Cerebellar nuclear complex (tissue), 1 donor: ENCODE measurements at places on chromosomes 4 and X.

DNA sequence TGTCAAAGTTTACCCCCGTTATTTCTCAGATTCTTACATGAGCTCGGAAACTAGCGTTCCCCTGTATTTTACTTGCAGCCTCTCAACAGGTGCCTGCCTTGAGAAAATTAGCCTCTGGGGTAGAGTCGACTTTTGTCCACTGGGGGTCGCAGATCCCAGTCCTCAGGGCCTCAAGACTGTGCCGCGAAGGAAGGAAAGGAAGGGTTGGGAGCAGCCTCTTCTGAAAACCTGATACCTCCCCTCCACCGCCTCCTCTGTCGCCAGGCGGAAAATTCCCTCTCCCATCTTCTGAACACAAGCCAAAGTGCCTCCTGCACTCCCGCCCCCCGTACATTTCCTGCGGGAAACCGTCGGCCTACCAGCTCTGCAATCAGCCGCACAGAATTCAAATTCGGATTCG lies 44.4 kb upstream of the TMSB15B start:
- peak; percentile 2 for DNase-seq

GRCh38 chr4:89299153-89299791 lies 8.3 kb downstream of the GPRIN3 start:
- DNase-seq, result peak; percentile 59

GRCh38 chrX:47815901-47816845 lies 20.5 kb upstream of the ZNF81 start:
- DNase-seq, result no peak

DNA sequence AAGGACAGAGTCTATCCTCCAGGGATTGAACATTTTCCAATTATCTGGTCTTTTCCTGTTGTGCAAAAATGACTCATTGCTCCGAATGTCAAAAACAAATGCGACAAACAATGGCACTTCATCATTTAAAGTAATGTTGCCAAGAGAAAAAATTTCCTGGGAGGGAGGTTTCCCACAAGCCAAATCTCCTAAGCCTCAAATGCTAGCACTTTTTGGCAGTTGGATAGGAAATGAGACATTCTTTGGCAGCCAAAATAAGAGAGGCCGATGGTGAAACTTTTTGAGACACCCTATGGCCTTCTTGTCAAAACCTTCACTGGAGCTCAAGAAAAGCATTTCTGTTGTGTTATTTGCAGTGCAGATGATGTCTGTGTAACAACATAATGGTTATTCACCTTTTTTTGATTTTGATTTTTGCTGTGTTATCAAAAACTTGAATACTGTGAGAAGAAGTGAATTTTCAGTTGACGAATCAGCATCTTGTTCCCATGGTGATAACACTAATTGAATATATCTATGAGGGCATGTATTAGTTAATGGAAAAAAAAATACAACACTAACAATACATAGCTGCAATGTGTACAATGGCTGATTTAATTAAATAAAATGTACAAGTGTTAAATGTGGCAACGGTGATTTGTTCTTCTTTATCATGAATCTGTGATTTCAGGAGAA lies 333.8 kb downstream of the ANK2 start:
- DNase-seq, result no peak

GRCh38 chrX:38859602-38860001 lies 58.3 kb downstream of the MID1IP1 start:
- no peak for DNase-seq

DNA sequence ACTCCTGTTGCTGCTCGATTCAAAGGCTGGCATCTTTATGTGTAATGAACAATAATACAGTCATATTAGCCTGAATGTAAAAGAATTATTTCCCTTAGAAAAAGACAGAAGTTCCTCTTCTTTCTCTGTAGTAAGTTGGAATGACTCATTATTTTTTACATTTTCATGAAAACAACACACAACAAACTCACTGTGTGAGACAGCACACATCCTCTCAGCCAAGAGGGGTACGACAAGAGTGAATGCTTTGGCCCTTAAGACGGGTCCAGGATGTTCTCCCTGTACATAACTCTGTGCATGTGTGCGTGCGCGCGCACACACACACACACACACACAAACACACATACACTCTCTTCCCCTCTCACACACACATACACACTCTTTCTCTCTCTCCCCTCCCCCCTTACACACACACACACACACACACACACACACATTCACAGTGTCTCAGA lies 72.8 kb downstream of the MANBA start:
- no peak for DNase-seq

DNA sequence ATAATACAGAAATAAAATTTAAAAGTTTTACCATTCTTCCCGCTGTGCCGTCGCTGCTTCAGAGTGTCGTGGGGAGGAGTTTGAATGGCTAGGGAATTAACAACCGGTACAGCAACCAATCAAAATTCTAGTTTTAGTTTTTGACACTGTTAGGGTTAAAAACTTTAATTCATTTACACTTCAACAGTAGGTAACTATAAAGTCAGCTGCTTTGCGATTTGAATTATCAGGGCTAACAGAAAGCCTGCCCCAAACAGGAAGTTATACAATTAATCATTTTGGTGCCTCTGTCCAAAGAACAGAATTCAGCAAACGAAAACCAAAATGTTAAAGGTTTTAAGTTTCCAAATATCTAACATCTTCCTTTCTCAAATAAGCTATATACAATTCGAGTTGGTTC lies 2.3 kb downstream of the HNRNPD start:
- DNase-seq, result no peak

DNA sequence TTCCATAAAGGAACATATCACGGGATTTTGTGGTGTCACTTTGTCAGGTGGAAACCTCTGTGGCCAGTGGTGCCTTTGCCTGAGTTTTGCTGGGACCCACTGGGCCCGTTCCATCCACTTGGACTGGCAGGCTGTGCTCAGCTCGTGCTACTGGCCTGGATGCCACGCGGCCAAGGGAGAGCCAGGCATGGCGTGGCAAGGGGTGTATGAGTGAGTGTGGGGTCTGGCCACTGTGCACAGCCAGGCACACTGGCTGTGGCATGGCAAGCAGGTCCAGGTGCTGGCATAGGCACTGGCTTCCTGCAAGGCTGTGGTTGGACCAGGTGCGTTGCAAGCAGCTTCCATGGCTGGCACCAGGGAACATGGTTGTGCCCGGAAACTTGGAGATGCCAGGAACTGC lies 60.8 kb downstream of the TBCK start:
- DNase-seq, result no peak
